Stimulated activated CD4-positive, alpha-beta T cell treated with anti-CD3 and anti-CD28 coated beads, Interleukin-2, amount 100 ng/mL, for 48 hours (primary cell): ENCODE measurements at places on chromosomes 7 and 10.

DNA sequence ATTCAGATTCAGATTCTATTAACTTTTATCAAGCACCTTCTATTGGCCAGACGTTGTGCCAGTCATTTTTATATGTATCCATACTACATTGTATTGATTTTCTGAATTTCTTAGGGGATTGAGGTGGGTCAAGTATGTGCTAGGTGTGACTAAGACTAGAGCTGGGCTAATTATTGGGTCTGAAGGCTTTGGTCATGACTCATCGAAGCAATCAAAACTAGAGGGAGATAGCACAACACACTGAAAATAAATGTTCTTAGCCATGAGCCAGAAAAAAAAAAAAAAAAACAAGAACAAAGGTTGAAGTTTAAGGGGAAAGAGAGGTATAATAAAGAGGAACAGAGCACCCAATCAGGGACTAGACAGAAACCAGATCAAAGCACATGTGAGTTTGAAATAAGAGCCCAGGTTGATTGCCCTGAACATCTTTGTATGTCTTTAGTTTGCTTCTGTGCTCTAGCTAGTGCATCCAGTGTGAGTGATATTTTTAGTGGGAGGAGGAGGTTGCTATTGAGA, 171.6 kb upstream of the FOXP2 start:
- DNase-seq: no peak

GRCh38 chr7:135207406-135208101, 3.8 kb downstream of the WDR91 start:
- no peak for DNase-seq

DNA sequence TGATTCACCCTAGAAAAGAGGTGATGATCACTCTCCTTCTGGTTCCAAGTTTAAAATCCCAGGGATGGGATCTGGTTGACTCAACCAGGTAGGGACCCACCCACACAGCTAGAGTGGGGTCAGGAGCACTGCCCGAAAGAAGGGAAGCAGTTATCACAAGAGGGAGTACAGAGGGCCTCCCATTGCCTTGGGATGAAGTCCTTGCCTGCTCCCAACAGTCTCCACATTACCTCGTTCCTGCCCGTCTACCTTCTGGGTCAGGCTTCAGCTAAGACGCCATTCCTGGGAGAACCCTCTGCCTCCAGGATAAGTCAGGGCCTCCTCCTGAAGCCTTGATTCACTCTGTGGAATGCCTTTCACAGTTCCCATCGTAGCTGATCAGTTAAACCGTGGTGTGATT, 23.8 kb downstream of the ZMIZ2 start:
- no peak for DNase-seq

- no peak for DNase-seq
Observed at GRCh38 chr10:1573981-1574380, 163.3 kb downstream of the ADARB2 start.

- DNase-seq: no peak
Observed at GRCh38 chr10:131685576-131685975, 215.2 kb upstream of the PPP2R2D start.

DNA sequence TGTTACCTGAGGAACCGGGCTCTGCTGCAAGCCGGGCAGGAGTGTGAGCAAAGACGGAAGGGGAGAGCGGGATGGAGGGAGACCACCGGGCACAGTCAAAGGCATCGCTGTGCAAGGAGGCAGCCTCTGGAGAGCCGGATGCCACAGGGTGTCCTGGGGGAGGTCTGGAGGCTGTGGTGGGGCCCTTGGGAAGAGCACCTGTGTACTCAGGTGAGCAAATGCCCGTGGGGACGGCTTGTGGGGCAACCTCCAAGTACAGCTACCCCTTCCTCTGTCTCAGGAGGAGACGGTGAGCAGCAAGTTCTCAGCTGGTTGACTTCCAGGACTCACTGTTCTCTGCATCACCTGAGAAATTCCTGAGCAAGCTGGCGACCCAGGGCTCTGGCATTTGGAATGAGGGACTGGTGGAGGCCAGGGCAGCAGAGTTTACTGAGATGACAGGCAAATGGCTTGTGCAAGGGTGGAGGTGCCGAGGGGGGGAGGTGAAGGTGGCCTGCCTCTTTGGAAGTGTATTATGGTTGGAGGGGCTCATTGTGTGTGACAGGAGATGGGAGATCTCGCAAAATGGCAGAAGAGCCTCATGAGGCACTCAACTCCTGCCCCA, 345.2 kb upstream of the SHH start:
- DNase-seq: no peak

DNA sequence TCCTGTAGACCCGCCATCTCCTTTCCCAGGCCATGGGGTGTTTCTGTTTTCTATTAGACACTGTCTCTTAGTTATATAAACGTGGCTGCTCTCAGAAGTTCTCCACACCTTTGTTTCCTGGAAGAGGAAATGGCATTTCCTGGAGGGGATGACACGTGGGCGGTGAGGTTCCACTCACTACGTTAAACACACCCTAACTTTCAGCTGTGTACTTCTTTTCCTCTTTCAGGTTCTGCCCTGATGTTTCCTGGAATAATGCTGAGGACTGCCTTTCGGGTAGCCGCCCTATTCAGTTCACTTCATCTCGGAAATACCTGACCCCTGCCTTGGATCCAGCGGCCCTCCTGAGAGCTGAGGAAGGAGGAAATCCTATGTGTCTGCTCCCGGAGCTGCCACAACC, 3.4 kb upstream of the PRKCQ start:
- DNase-seq: peak; percentile 55

DNA sequence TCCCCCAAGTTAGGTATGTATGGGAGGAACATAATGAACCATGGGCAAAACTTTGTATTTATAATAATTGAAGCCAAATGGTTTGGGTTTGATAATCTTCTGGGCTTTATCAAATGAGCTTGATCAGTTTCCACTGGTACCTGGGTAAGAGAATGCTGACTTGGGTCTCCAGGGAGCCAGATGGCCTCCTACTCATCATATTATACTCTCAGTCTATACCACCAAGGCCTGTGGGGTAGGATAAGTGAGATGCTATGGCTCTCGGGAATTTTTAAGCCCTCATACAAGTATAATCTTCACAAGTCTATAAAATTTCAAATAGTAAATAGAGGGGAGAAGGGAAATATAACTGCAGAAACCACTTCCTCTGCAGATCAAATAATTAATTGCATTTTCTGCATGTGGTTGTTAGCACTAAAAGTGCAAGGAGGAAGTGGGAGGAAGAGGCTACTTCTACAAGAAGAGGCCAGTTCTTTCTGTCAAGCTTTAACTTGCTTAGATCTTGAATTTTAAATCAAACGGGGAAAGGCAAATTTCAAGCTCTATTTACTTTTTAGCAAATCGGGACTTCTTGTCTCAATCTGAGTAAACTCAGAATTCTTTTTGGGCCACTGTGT, 349.0 kb downstream of the SORCS1 start:
- DNase-seq: no peak

DNA sequence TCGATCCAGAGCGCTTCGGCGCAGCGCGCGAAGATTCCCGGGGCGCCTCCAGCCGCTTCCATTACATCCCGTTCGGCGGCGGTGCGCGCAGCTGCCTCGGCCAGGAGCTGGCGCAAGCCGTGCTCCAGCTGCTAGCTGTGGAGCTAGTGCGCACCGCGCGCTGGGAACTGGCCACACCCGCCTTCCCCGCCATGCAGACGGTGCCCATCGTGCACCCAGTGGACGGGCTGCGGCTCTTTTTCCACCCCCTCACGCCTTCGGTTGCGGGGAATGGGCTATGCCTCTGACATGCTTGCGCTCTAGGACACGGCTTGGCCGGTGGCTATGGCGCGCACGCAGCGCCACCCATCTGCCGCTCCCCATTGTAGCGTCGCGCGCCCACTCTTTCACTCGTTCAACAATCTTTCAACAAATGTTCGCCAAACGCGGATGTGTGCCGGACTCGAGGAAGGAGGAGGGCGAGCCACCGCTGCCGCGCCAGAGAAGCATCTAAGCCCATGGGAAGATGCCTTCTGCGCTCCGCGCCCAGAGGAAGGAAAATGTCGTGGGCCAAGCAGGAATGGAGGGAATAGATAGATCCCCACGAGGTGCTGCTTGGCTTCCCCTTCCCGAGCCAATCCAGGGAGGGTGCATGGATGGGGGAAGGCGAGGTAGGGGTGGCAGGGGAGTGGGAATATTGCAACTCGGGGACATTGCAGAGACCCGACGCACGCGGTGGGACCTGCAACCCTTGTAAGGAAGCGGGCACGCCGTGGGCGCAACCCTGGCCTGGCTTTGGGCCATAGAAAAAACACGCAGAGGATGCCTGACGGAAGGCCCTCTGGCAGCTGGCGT, 5.1 kb upstream of the CYP26A1 start:
- no peak for DNase-seq
